D721Med (cell line): ENCODE measurements at places on chromosomes 16 and 17.

DNA sequence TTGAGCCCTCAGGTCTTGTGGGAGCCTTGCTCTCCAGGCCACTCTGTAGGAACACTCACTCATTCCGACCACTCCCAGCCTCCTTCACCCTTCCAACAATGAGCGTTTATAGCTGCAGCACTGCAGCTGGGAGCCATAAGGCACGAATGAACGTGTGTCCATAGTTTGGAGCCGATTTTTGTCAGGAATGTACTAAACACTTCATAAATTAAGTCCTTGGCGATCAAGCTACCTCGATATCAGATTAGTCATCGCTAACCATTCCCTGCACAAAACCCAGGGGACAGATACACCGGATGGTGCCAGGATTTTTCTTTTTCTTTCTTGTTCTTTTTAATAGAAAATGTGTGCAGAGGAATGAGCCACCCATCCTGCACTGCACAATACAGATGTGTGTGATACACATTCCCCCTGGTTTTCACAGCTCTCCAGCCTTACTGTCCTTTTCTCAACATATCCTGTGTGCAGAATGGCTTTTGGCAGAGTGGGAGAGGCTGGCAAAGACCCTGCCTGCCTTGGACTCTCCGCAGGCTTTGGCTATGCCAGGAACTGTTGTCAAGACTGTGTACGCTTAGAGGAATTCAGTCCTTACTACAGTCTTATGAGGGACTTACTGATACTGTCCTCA is 68.4 kb upstream of the ELAC2 start:
- no peak for DNase-seq

DNA sequence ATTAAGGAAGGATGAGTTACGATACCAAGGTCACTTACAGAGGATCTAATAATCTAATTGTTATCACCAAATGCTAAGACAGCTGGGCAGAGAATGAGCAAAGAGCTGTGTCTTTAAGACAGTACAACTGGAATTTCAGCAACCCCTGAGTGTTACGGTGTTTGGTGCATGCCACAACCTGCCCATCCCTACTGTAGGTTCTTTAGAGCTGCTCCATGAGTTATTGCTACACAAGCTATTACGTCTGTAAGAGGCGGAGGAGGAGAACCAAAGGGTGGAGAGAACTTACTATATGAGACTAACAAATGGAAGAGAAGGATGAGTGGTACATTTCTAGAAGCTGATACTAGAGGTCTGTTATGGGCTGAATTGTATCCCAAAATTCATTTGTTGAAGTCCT is 14.2 kb upstream of the C17orf78 start:
- DNase-seq = no peak

GRCh38 chr16:88540346-88540977 is 29.7 kb upstream of the ZC3H18 start:
- no peak for DNase-seq

GRCh38 chr17:11138023-11138422 is 103.0 kb upstream of the SHISA6 start:
- DNase-seq = no peak

DNA sequence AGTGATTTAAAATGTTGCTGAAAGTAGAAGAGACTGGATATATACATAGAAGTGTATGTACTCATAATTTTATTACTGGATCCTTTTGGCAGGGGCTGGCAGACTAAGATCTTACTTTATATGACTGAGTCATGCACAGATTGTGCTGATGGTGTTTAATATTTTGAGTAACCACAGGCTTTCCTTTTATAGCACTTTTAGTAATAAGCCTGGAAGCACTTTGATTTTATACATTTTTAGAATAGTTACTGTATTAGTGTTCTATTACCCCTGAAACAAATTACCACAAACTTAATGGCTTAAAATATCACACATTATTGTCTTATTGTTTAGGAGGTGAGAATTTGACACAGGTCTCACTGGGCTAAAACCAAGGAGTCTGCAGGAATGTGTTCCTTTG is 113.4 kb upstream of the CDH8 start:
- no peak for DNase-seq

DNA sequence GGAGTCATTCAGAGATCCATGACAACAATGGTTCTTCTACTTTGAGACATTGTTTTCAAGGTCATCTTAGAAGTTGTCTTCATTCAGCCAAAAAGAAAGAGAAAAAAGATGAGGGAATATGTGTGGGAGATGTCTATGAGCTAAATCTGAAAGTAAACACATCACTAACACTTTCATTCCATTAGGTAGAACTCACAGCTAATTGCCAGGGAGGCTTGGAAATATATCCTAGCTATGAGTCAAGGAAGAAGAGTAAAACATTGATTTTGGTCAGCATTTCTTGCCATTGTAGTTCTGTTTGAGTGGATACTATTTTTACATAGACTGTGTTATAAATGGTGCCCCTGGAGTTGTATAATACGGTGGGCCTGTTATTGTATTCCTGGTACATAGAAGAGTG is 316.4 kb upstream of the MYOCD start:
- no peak for DNase-seq

GRCh38 chr16:88921591-88921990 is 55.1 kb upstream of the PABPN1L start:
- no peak for DNase-seq

GRCh38 chr17:67829331-67829730 is 4.0 kb downstream of the BPTF start:
- DNase-seq = no peak

- peak; percentile 96 for DNase-seq
Measured at GRCh38 chr16:10942352-10943063, at the start of gene DEXI. Gene DEXI (minus strand): TSS chr16:10942468. CDS start chr16:10942005, 463 bp downstream.

GRCh38 chr16:58481226-58481869 is 18.6 kb upstream of the NDRG4 start:
- DNase-seq = no peak

DNA sequence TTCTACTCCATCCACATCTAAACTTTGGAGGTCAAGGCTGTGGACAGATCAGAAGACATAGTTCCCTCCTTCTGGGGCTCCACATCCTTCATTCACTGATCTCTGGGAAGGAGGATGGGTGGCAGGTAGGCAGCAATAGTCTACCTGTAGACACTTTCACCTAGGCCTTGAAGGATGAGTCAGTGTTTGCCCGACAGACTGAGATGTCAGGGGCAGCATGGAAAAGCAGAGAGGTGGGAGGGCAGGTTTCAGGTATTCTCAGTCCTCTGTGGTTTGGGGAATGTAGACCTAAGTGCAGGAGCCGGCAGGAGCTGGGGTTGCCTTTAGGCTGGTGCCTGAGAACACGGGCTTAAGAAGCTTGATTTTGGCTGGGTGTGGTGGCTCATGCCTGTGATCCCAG is 171.9 kb upstream of the ZNF267 start:
- DNase-seq = no peak

DNA sequence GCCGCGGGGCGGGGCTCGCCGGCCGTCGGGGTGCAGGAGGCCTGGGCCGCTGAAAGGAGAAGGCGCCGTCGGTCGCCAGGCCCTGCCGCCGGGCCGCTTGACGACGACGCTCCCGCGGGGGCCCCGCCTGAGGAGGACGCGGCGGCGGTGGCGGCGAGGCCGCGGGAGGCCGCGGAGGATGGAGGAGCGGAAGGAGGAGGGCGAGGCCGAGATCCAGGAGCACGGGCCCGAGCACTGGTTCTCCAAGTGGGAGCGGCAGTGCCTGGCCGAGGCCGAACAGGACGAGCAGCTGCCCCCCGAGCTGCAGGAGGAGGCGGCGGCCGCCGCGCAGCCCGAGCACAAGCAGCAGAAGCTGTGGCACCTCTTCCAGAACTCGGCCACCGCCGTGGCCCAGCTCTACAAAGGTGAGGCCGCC is 430 bp downstream of the HAPSTR1 start:
- DNase-seq = no peak

GRCh38 chr17:45857977-45858708 is 13.5 kb downstream of the SPPL2C start:
- no peak for DNase-seq

DNA sequence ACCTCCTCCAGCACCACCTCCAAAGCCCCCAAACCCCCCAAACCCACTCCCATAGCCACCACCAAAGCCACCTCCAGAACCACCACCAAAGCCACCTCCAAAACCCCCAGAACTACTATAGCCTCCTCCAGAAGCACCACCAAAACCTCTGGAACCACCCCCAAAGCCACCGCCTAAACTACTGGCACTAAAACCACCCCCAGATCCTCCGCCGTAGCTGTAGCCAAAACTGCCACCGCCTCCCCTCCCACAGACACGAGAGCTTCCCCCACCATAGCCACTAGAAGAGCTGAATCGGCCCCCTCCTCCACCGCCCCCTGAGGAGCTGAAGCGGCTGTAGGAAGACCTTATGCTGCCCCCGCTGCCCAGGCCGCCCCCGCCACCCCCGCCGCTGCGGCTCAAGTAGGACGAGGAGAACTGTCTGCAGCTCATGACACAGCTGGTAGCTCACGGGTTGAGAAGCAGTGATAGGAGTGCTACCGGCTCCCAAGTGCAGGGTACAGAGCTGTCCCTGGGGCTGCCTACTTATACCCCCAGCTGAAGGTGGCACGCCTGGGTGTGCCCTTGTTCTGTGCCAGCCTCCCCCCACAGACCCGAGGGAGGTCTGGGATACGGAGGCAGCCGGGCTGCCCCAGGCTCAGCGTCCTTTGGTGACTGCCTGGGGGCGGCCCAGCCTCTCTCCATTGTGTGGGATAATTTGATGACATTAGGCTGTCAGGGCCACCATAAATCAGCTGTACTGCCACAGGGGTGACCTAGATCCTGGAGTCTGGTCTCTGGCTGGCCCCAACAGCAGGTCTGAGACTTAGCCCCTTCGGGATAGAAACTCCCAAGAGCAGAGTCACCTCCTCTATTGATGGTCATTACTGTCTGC is at the start of gene KRT9:
Gene KRT9 (minus strand): TSS at position 499 of the 874 bp plus-strand sequence. CDS start 67 bp downstream, at position 432.
- no peak for DNase-seq

- DNase-seq = no peak
Measured at GRCh38 chr17:28499364-28499664, 6.8 kb upstream of the FOXN1 start.

DNA sequence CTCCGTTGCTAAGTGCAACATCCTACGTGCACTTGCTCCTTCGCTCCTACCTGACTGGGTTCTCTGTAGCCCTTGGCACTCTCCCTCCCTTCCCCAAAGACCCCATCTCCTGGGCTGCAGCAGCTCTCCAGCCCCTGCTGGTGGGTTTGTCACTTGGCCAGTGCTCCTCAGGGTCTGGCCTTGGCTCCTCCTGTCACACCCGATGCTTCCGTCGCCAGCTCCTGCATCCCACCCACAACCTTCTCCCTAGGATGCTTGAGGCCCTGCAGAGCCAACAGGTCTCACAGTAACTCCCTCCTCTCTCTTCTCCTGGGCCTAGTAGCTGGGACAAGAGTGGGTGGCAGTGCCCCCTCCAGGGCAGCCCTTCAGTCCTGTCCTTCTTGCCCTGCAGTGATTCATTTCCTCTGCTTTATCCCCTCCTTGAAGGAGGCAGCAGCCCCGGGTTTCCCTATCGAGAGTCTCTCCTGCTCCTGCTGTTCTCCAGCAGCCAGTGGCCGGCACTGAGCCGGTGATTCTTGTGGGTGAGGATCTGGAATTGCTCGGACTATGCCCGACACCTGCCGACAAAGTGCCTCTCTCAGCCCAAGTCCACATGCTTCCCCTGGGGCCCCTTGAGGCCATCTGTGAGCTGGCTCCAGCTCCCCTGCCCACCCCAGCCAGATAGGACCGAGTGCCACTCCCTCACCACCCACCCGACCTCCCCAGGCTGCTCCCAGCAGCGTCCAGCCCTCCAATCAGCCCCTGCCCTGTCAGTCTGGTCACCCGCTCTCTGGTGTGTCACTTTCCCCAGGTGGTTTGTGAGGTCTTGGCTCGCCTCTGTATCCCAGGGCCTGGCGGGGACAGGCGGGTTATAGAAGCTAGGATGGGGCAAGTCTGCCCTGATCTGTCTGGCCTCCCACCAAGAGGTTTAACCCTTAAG is 3.8 kb downstream of the LITAFD start:
- no peak for DNase-seq

DNA sequence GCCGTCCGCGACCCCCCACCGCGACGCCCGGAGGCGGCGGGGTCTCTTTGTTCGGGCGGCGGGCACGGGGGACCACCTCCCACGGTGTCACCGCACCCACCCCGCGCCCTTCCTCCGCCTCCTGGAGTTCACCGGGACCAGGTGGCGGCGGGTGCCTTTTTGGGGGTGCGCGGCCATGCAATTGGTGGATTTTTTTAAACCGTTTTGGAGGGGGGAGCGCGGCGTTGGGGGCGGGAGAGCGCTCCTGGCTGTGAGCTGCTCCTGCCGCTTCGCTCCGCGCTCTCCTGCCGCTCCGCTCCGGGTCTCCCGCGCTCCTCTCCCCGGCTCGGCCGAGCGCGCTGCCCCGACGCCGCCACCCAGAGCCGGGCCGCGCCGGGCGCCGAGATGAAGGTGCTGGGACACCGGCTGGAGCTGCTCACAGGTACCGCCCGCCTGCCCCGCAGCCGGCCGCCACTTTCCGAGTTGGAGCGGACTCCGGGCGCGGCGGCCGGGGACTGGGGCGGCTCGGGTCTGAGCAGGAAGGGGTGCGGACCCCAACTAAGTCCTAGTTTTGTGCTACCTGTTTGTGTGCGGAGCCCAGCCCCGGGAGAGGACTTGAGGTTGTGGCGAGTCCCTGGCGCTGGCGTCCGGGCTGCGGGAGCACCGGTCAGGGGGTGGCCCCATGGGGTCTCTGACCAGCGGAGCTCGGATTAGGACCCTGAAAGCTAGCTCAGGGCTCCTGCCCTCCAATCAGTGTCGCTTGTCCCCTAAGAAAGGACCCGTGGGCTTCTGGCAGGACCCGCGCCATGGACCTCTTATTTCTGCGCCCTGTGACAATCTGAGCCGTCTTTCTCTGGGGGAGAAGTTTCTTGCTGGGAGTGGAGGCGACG is 35.7 kb upstream of the NDRG4 start:
- no peak for DNase-seq

- no peak for DNase-seq
Measured at GRCh38 chr16:65663774-65664173, 541.9 kb upstream of the CDH11 start.

GRCh38 chr17:75720656-75721462 is at the start of gene ITGB4:
Gene ITGB4 (plus strand): TSS chr17:75721459. CDS start chr17:75724704, 3,245 bp downstream.
- no peak for DNase-seq

- no peak for DNase-seq
Measured at GRCh38 chr16:84430860-84431259, 62.5 kb downstream of the ATP2C2 start.

DNA sequence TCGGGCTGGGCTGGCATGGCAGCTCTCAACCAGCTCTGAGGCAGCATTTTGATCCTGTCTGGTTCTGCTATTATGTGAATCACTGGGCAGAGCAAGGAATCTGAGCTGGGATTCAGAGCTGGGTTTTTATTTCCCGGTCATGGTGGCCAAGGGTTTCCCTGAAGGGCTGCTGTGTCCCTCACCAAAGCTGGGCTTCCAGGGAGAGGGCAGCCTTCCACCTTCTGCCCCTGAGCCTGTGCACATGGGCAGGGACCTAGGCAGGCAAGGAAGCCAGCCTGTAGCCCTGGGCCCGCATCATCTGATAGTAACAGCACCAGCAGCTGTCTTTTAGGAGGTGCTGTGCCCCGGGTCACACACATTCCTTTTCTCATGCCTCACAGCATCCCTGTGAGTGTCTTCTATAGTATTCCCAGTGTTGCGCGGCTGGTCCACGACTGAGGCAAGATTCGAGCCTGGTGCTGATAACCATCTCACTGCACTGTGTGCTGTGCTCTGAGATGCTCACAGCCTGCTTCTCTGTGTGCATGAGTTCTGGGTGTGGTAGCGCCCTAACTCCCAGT is 85.3 kb upstream of the PLCG2 start:
- DNase-seq = no peak
